ENCODE measurements at places on chromosomes 7 and 10.

DNA sequence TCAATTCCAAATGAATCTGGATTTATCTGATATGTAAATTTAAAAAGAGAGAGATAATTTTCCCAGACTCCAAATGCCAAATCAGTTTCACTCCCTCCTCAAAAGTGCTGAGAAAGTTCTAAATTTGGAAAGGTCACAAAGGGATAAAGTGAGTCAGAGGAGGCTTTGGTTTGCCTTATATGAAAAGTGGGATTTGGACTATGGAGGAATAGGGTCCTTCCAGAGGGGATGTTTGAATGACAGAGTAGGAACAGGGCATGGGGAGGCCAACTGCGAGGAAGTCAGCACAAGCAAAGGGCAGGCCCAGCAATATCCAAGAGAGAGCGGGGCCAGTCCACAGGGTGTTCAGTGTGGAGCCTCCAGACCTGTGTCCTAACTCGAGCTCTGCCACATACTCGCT lies 9.8 kb upstream of the FAS start:
- DNase-seq = no peak

- no peak for DNase-seq
These were observed 119.0 kb upstream of the EEPD1 start for GRCh38 chr7:36034020-36034419.

GRCh38 chr7:625376-625971 lies 101.0 kb upstream of the DNAAF5 start:
- DNase-seq = peak; percentile 43

DNA sequence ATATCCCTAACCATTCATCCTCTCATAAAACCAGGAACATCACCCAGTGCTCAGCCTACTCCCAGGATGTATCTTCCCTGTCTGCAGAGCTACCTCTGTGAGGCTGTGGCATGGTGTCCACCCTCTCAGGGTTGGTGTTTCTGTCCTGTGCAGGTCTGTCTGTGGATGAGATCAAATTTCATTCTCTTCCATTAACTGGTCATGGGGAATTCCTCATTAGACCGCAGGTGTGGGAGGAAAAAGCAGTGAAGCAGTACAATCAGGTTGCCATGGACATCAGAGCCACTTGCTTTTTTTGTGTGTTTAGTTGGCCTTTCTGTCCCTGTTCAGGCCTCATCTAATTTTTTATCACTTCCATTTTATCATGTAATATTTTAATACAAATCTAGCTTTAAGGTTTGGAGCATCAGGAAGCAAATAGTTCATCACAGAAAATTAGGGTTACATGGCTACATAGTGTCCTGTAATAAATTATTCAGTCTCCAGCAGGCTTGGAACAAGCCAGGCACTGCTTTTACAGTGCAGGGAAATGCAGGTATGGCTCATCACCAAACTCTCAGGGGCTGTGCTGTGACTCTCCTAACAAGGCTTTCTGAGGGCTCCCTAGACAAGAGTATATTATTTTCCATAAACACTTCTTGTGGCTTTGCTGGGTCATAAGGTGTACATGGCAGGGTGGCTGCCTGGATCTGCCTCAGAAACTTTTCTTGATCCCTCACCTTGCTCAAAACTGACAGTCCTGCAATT lies 594.9 kb upstream of the IGFBP3 start:
- no peak for DNase-seq

GRCh38 chr7:96997512-96998032 lies 7.8 kb upstream of the DLX6 start:
- no peak for DNase-seq

DNA sequence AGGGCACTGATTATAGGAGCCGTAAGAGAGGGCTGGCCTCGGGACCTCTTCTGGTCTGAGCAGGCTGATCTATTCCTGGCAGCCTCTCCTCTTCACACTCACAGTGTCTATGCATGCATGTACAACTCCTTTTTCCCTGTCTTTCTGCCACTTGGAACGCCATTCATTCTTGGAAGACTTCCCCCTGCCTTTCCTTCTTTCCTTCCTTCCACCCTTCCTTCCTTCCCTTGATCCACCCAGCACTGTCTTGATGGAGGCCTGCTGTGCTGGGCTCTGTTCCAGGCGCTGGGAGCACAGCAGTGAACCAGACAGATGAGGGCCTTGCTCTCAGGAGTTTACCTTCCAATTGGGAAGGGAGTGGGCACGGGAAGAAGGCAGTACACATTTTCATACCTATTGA lies 114.8 kb downstream of the SH3PXD2A start:
- no peak for DNase-seq

DNA sequence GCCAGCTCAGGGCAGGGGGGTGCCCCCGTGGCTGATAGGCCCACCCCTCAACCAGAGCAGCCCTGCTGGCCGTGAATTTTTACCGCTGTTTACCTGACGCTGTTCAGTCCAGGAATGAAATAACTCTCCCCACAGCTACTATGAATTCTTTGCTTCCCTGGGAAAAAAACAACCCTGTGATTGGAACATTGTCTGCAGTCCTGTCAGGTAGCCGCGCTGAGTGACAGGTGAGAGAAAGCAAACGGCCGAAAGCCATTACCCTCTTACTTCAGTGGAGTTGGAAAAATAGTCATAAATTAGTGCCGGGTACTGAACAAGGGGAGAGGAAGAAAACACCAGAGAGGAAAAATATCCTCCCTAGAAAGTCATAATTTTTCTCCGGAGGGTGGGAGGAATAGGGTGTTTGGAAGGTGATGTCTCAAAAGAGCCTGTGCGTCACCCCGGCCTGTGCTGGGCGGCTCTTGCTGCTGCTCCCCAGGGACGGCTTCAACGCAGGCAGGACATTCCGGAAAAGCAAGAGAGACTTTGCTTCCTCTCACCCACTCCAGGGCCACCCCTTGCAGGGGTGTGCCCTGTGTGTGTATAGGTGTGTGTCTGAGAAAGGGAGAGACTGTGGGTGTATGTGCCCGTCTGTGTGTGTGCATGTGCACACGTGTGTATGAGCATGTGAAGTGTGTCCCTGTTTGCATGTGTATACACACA lies 69.0 kb downstream of the CDH23 start:
- no peak for DNase-seq

- no peak for DNase-seq
These were observed 33.9 kb downstream of the BCAP29 start for GRCh38 chr7:107613948-107614347.

DNA sequence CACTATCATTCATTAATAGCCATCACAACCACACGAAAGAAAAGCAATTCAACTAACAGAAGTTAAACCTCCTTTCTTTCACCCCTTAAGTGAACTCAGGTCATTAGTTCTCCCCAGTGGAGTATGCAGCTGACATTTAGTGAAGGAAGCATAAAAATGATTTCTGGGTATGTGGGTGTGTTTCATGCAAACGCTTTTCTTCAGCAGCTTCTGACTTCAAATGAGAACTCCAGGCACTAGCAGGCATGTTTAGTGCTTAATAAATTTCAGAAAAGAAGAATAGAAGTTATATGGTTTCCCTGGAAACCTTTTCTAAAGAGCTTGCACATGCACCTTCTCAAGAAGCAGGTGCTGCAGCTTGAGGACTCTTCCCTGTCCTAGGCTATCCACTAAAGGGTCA lies 62.5 kb downstream of the PIK3CG start:
- no peak for DNase-seq

- no peak for DNase-seq
These were observed 5.0 kb upstream of the MINDY3 start for GRCh38 chr10:15865304-15865703.

DNA sequence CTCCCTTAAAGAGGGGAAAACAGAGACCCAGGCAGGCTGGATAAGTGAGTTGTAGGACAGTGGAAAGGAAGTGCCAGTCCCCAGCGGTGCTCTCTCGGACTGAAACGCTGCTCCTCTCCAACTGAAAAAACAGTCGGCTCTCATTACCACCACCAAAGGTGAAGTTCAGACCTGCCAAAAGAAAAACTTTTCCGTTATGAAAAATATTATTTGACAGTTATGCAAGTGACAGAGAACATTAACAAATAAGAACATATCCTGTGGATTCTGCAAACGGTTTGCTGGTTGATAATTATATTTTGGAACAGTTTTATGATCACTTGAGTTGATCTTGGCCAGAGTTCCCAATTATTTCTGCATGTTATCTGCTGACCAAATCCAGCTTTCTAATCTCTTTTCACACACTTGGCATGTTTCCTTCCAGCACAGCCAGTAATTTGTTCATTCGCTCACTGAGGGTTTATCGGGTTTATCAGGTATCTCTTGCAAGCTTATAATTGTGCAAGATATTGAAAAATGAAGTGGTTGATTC lies 82.6 kb downstream of the PTPRE start:
- DNase-seq = peak; percentile 44

DNA sequence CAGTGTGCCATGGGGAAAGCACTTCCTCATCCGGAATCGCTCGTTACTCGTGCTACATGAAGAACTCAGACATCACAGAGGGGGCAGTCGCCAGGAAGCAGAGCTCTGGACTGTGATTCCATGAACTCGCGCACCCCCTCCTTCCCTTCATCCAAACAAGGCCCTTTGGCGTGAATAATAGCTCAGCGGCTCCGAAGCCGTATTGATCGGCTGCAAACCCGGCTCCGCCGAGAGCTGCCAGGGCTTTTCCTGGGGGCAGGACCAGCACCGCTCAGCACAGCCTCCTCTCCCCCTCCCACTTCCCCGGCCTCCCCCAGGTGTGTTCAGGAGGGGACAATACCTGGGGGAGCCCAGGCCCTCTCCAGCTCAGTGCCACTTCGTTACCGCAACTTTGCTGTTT lies 129.0 kb upstream of the TCF7L2 start:
- no peak for DNase-seq

GRCh38 chr10:47335906-47336305 lies 12.3 kb upstream of the RBP3 start:
- DNase-seq = no peak

GRCh38 chr10:91460681-91461080 lies 50.5 kb downstream of the HECTD2 start:
- DNase-seq = no peak

- no peak for DNase-seq
These were observed 146.5 kb downstream of the SFMBT2 start for GRCh38 chr10:7264313-7264756.

GRCh38 chr7:141477865-141478264 lies 73.3 kb upstream of the AGK start:
- DNase-seq = peak; percentile 38

GRCh38 chr7:70787286-70787685 lies 344.7 kb upstream of the GALNT17 start:
- DNase-seq = no peak

DNA sequence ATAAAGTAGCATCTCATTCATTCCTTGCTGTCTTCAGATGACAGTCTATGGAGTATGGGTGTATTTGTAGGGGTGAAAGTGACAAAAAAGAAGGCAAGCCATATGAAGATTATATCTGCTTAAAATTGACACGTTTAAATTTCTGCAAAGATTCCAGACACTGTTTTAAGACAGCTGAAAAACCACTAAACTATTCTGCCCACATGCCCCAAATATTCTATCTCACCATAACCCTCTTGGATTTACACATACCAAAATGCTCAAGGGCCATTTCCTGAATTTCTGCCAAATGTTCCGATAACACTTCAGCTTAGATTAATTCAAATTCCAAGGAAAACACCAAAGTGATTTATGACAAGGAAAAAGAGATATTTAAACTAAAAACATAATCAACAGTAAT lies 99.9 kb upstream of the IL6 start:
- no peak for DNase-seq

DNA sequence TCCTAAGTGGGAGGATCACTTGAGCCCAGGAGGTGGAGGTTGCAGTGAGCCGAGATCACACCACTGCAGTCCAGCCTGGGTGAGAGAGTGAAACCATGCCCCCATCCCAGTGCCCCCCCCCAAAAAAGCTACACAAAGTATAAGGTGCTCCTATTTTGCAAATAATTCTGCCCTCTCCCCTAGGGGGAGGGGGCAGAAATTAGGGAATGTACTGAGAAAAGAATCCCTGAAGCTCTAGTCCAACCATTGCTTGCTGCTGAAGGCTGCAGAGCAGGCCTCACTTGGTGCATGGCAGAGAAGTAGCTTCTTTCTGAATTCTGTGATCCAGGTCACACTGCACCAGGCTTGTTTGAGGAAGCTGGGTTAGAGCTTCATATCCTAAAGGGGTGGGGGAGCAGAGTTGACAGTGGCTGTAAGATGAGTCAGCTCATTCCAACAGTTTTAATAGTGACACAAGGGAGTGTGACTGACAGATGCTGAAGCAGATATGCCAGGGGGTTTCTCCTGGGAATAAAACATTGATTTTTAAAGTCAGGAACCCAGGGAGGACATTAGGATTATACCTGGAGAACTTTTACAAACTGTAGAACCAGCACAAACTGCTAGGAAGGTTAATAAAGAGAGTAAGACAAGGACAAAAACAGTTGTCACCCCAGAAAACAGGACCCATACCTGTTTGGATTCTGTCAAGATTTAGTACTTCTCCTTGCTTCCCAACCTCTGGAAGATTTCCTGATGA lies 32.8 kb upstream of the STRIP2 start:
- DNase-seq = peak; percentile 44

GRCh38 chr10:22325272-22326144 lies 4.6 kb downstream of the BMI1 start:
- peak; percentile 72 for DNase-seq

- DNase-seq = no peak
These were observed 44.3 kb downstream of the TET1 start for GRCh38 chr10:68604441-68604840.

GRCh38 chr10:100008708-100009282 lies 952 bp downstream of the DNMBP start:
- peak; percentile 36 for DNase-seq

- DNase-seq = no peak
These were observed 9.2 kb downstream of the LHPP start for GRCh38 chr10:124470544-124471434.

DNA sequence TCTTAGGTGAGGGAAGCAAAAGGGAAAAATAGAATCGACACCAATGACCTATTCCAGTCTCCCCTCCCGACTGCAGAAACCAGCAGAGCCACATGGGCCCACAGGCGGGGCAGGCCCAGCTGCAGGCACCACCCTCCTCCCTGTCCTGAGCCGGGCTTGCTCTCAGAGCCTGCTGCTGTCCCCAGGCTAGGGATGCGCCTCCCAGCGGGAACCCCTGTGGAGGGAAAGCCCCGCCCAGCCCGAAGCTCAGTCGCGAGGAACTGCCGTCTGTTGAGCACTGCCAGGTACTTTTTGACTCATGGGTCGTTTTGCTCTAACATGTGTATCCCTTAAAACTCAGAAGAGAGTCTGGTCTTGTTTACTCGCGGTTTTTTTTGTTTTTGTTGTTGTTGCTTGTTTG lies 124.5 kb upstream of the RET start:
- DNase-seq = peak; percentile 67

DNA sequence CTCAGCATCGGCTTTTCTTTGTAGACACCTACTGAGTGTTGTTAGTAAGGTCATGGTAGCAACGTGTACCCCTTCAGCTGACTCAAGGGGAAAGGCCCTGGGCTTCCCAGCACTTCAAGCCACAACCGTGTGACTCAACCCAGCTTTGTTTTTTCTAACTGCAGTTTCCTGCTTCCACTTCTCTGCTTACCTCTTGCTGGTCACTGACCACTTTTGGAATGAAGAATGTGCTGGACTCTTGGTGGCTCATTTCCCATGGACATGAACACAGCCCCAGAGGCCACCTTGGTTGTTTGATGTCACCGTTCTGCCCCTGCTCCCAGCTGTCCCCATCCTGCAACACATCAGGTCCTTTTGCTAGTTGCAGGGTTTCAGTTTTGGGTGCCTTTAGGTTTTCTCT lies 69.5 kb upstream of the ZNF438 start:
- DNase-seq = peak; percentile 72
